ENCODE measurements at places on chromosomes 2 and 18. TPM values are rescaled to one million over a fixed set of nuclear protein-coding genes. Genes with fewer than 3 reads are reported as not detected.

The RAB6C gene
- not detected for total RNA-seq

The KIF1A gene
- 0.76 TPM for total RNA-seq

The SH2D6 gene
- 0.52 TPM for total RNA-seq

The SULT1C2 gene
- total RNA-seq = not detected

The VPS4B gene
- total RNA-seq = 64.8 TPM

The DSG4 gene
- total RNA-seq = not detected

The TLX2 gene
- total RNA-seq = 1.3 TPM

The SERPINB11 gene
- not detected for total RNA-seq

The SNTG2 gene
- 0.37 TPM for total RNA-seq

The TSHZ1 gene
- total RNA-seq = 13.8 TPM

DNA sequence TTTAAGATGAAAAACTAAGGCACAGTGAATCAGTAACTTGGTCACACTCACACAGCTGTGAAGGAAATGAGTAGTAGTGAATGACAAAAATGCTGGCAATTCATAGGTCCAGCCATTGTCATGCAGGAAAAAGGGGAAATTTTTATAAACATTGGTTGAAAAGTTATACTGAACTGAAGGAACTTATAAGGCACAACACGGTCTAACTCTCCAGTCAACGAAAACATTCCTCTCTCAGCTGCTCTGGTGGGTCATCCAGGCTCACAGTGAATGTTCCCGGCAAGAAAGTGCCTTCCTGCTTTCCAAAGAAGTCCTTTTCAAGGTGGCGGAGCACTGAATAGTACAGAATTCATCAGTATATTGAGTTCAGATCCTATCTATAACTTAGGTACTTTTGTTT, 476.1 kb downstream of the DCC start:
- DNase-seq = no peak

DNA sequence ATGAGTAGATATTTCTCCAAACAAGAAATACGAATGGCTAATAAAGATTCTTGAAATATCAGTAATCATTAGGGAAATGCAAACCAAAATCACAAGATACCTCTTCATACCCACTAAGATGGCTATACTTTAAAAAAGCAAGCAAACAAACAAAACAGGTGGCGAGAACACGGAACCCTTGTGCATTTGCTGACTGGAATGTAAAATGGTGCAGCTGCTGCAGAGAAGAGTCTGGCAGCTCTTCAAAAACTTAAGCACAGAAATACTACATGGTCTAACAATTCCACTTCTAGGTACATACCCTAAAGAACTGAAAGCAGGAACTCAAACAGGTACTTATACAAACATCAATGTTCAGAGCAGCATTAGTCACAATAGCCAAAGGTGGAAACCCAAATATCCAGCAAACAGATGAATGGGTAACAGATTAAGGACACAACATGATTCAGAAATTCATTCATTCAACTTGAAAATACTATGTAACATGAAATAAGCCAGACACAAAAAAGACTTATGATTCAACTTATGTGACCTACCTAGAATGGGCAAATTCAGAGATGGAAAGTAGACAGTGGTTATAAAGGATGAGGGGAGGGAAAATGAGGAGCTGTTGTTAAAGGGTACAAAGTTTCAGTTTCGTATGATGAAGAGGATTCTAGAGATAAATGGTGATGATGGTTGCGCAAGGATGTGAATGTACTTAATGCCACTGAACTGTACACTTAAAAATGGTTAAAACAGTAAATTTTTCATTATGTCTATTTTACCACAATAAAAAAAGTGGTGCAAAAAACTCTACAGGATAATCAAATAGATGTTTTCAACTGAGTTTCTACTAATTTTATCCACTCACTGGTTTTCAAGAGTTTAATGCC, 26.9 kb upstream of the GPR75 start:
- no peak for DNase-seq

- no peak for DNase-seq
Measured at GRCh38 chr2:31312898-31313297, 78.9 kb downstream of the EHD3 start.

- no peak for DNase-seq
Measured at GRCh38 chr2:73091164-73091563, 19.7 kb upstream of the SFXN5 start.

GRCh38 chr2:238595750-238596570, 169.2 kb downstream of the ASB1 start:
- peak; percentile 12 for DNase-seq

GRCh38 chr2:240643093-240643810, 18.0 kb downstream of the GPR35 start:
- no peak for DNase-seq

DNA sequence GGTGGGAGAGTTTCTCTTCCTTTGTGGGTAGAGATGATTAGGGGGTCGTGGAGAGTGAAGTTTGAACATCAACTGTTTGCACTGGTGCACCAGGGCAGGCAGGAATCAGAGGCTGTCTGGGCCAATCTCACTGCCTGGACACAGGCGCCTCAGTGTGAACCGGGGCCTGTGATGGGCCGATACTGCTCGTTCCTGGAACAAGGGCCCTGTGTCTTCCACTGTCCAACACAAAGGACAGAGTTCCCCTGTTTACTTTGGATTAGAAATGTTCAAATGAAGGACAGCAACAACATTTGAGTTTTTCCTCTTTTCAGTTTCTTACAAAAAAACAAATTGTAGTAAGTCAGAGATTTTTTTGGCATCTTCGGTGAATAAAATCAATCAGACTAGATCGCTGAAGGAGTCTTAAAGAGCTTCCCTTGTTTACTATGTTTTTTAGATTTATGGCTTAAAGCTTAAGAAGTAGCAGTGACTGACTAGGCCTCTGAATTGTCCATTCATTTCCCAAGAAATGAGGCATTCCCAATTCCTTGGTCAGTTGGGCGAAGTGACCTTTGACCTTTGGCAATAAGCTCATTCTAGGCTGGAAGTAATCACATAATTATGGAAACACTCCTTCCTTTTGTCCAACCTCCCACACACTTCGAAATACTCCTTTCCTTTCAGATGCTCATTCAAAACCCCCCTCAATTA, 11.6 kb upstream of the TGFA start:
- DNase-seq = no peak

- peak; percentile 30 for DNase-seq
Measured at GRCh38 chr2:72116081-72116533, 31.6 kb downstream of the CYP26B1 start.

GRCh38 chr2:6452702-6453481, 412.8 kb downstream of the CMPK2 start:
- no peak for DNase-seq

DNA sequence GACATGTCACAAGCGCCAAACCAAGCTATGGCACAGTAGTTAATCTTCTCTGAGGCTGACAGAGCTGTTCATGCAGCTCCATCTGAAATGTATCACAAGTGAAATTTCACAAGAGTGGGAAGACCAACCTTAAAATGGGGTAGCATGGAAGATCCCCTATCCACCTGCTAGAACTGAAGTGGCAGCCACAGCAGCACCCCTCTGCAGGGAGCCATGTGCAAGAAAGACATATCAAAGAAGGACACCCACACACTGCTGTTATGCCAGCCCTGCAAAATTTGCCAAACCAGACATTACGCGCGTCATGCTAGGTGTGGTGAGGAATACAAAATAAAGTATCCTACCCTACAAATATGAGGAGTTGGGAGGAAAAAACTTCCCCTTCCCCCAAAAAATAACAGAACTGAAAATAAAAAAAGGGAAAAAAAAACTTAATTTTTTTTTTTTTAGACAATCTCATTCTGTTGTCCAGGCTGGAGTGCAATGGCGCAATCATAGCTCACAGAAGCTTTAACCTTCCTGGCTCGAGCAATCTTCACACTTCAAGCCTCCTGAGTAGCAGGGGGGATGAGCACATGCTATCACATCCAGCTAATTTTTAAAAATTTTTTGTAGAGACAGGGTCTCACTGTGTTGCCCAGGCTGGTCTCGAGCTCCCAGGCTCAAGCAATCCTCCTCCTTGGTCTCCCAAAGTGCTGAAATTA, 76.2 kb downstream of the STK39 start:
- no peak for DNase-seq

DNA sequence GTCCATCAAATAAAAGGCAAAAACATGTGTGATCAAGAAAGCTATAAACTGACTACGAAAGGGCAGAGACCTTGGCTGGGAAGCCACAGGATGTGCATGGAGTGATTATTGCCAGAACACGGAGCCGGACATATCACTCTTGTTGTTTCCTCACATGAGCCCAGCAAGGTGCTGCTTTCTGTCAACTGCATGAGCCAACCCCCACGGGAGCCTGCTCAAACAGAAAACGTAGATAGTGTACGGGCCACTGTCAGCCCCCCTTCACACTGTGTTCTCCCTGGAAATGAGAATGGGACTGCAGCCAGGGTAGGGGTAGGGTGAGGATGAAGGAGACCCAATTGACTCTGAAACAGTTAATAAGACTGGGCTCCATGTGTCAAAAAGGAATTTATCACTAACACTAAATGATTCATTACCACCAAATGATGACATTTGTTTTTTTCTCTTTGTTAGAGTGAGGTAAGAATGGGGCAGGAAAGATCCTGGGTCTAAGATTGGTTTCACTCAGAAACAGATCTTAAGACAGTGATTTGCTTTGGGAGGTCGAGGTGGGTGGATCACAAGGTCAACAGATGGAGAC, 235.8 kb downstream of the MREG start:
- DNase-seq = no peak

All from activated CD8-positive, alpha-beta memory T cell treated with anti-CD3 and anti-CD28 coated beads, Interleukin-2, amount 10 ng/mL, durations not matched to agents 7 days and 5 days (primary cell).